ENCODE measurements at places on chromosomes 4 and X.

GRCh38 chr4:18441203-18441590 is 419.6 kb upstream of the LCORL start:
- DNase-seq, result no peak

- DNase-seq, result no peak
Measured at GRCh38 chrX:133214301-133214700, 3.9 kb downstream of the TFDP3 start.

GRCh38 chr4:76960014-76960413 is 10.5 kb downstream of the SEPTIN11 start:
- no peak for DNase-seq

DNA sequence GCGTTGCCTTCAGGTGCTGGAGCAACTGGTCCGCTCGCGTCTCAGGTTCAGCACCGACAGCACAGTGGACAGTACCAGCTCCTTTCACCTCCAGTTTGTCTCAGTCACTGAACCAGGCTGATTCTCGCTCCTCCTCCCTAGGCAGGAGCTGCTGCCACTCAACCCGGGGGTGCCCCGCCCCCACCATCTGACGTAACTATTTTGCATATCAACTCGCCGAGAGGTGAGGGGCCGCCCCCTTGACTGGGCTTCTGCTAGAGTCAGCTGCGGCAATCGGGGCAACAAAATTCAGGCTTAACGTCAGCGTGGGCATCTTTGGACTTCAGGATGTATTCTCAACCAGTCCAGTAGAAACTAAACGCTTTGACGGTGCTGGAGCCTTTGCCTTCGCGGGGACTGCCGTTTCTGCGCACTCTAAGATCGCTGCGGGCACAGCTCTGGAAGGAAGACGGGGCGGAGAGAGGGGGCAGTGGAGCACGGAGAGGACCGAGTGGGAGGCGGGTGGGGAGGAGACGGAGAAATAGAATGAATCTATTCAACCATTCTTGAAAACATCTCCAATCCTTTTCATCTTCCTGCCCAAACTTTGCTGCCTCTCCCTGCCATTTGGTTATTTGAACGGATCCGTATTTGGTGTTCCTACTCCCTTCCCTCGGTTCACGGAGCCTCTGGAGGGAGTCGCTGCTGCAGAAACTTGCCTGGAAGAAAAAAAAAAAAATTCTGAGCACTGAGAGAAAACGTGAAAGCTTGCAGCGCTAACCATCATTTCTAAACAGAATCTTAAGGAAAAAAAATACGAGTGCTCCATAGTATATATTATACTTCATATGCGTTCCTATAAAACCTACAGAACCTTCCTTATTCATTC is at the start of gene FSTL5:
Gene FSTL5, minus strand, starts transcription at position 109 of the 868 bp plus-strand sequence. CDS start 52,604 bp downstream, outside the sequence.
- DNase-seq, result no peak

DNA sequence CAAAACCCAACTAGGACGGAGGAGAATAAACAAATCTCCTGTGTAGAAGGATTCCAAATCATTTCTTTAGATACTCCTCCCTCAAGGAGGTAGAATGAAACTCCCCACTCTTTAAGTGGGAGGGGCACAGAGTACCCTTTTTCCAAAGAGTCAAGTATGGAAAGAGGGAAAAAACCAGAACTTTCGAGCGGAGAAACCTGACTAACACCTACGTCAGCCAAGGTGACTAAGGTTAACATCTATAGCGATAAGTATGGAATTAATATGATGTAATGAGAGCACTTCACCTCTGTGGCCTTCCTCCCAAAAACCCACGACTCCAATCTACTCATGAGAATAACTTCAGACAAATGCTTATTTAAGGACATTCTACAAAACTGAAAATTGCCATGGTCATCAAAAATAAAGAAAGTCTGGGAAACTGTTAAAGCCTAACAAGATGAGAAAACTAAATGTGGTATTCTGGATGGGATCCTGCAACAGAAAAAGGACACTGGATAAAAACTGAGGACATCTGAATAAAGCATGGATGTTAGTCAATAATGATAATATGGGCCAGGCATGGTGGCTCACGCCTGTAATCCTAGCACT is 157.0 kb upstream of the MAP3K15 start:
- no peak for DNase-seq

Measured in GOT3 (cell line).